ENCODE measurements at places on chromosomes 5 and 9. TPM values are rescaled to one million over a fixed set of nuclear protein-coding genes. Genes with fewer than 3 reads are reported as not detected.

DNA sequence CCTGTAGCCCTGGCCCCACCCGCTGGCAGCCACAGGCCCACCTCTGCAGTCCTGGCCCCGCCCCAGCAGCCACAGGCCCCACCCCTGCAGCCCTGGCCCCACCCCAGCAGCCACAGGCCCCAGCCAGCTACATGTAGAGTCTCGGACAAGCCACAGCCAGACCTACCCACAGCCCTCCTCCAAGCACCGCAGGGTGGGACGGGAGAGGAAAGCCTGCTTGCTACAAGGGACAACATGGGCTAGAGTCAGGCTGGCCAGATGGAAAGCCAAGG lies 49.5 kb upstream of the SARDH start:
- H3K27ac ChIP-seq: no peak overlapping the region
- H3K36me3 ChIP-seq: no peaks in the 10 kb centered on the region
- H3K4me1 ChIP-seq: peaks cover 32% of the 10 kb centered on the region
- no peak for ATAC-seq
- no peak overlapping the region for H3K4me3 ChIP-seq
- no peaks in the 10 kb centered on the region for H3K27me3 ChIP-seq

DNA sequence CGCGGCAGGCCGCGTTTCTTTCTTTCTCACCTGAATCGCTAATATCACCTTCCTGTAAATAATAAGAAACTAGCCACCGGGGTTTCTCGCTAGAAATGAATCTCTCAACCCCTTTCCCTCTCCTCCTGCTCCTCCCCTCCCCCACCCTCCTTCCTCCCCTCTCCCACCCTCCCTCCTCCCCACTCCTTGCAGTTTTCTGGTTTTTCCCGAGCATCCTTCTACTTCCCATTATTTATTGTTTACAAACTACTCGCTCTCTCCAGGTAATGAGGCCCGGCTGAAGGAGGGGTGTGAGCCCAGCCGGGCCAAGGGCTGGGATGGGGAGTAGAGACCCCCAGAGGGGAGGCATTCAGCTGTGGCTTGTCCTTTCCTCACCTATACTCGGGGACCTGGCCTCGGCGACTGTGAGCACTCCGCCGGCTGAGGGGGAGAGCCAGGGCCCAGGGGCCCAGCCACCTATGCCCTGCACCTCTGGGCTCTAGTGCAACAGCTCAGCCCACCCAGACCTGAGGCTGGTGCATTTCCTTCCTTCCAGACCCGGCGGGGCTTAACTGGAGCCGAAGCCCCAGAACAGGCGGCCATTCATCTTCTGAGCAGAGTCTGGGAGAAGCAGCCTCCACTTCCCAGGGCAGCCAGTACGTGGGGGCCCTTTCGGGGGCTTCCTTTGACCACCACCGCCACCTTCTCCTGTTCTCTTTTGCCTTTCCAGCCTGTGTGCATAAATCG lies 2.1 kb upstream of the IRX4 start:
- no peaks in the 10 kb centered on the region for H3K36me3 ChIP-seq
- peaks cover 100% of the 10 kb centered on the region for H3K27me3 ChIP-seq
- peaks cover 23% of the 10 kb centered on the region for H3K4me1 ChIP-seq
- no peak overlapping the region for H3K4me3 ChIP-seq
- ATAC-seq: no peak

DNA sequence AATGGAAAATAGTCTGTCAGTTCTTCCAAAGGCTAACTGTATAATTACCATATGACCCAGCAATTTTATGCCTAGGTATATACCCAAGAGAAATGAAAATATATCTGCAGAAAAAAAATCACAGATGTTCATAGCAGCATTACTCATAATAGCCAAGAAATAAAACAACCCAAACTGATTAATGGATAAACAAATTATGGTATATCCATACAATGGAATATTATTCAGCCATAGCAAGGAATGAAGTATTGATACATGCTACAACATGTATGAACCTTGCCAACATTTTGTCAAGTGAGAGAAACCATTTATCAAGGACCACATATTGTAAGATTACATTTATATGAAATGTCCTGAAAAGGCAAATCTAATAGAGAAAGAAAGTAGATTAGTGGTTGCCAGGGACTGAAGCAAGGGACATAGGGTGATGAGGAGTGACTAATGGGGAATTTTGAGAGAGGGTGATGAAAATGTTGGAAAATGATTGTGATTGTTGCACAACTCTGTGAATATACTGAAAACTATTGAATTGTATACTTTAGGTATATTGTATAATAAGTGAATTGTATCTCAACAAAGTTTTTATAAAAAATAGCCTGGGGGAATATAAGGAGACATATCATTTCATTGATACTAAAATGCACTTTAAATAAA lies 114.4 kb downstream of the PBX3 start:
- H3K27ac ChIP-seq: no peak overlapping the region
- no peaks in the 10 kb centered on the region for H3K4me1 ChIP-seq
- no peak overlapping the region for H3K4me3 ChIP-seq

DNA sequence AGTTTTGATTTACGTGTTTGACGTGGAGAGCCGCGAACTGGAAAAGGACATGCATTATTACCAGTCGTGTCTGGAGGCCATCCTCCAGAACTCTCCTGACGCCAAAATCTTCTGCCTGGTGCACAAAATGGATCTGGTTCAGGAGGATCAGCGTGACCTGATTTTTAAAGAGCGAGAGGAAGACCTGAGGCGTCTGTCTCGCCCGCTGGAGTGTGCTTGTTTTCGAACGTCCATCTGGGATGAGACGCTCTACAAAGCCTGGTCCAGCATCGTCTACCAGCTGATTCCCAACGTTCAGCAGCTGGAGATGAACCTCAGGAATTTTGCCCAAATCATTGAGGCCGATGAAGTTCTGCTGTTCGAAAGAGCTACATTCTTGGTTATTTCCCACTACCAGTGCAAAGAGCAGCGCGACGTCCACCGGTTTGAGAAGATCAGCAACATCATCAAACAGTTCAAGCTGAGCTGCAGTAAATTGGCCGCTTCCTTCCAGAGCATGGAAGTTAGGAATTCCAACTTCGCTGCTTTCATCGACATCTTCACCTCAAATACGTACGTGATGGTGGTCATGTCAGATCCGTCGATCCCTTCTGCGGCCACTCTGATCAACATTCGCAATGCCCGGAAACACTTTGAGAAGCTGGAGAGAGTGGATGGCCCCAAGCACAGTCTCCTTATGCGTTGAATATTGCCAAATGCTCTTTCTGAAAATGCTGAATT lies 850 bp downstream of the RRAGA start:
- H3K27me3 ChIP-seq: no peaks in the 10 kb centered on the region
- peak overlapping the region; percentile 97 for H3K27ac ChIP-seq
- H3K4me1 ChIP-seq: peaks cover 20% of the 10 kb centered on the region
- peaks cover 5% of the 10 kb centered on the region for H3K36me3 ChIP-seq
- peak overlapping the region; percentile 86 for H3K4me3 ChIP-seq

GRCh38 chr9:6896562-6896961 lies 138.8 kb downstream of the KDM4C start:
- no peak for ATAC-seq
- H3K4me3 ChIP-seq: no peak overlapping the region
- H3K27ac ChIP-seq: no peak overlapping the region
- H3K36me3 ChIP-seq: no peaks in the 10 kb centered on the region
- H3K27me3 ChIP-seq: no peaks in the 10 kb centered on the region

DNA sequence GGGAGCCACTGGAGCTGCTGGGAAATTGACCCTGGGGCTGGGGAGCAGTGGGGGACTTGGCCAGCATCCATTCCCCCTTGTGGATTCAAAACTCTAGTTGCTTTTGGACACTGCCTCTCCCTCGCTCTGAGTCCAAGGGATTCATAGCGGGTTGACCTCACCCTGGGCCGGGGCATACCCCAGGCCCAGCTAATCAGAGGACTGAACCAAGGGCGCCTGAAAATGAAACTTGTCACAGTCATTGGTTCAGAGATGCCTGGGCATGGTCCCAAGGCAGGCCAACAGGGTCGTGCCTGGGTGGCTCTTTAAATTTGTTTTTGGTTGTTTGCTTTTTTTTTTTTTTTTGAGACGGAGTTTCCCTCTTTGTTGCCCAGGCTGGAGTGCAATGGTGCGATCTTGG lies 22.6 kb downstream of the STK10 start:
- no peak overlapping the region for H3K27ac ChIP-seq
- no peaks in the 10 kb centered on the region for H3K36me3 ChIP-seq
- H3K4me1 ChIP-seq: peaks cover 32% of the 10 kb centered on the region
- no peak for ATAC-seq

GRCh38 chr5:67021962-67022361 lies 174.6 kb downstream of the CD180 start:
- no peaks in the 10 kb centered on the region for H3K36me3 ChIP-seq
- H3K4me1 ChIP-seq: no peaks in the 10 kb centered on the region
- H3K4me3 ChIP-seq: no peak overlapping the region

DNA sequence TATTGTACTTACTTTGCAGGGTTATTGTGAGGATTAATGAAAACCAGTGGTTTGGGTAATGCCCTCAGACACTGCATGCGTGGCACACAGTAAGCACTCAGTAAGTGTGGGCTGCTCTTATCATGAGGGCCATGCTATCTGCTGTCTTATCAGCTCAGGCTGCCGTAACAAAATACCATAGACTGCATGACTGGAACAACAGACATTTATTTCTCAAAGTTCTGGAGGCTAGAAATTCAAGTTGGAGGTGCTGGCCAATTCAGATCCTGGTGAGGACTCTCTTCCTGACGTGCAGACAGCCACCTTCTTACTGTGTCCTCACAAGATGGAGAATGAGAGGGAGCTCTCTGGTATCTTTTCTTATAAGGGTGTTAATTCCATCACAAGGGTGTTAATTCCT lies 23.9 kb upstream of the SH3PXD2B start:
- ATAC-seq: no peak
- H3K4me1 ChIP-seq: peaks cover 7% of the 10 kb centered on the region
- no peak overlapping the region for H3K4me3 ChIP-seq
- no peak overlapping the region for H3K27ac ChIP-seq
- H3K36me3 ChIP-seq: no peaks in the 10 kb centered on the region

DNA sequence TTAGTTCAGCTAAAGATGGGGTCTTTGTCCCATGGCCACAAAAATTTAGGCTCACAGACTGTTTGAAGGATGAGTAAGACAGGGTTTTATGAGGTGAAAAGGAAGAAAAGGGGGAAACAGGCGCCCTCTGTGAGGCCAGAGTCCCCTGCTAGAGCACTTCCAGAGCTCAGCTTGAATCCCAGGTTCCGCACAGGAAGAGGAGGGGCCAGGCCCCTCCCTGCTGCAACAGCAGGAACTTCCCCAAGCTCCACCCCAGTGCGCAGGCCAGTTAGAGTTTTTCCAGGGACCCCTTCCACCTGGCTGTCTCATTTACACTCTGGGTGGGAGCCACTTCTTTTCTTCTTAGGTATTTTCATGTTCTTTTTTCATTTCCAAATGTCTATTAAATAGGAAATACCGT lies 480.8 kb downstream of the PSAT1 start:
- no peaks in the 10 kb centered on the region for H3K36me3 ChIP-seq
- no peaks in the 10 kb centered on the region for H3K4me1 ChIP-seq
- no peak overlapping the region for H3K4me3 ChIP-seq
- H3K27ac ChIP-seq: no peak overlapping the region
- ATAC-seq: no peak

DNA sequence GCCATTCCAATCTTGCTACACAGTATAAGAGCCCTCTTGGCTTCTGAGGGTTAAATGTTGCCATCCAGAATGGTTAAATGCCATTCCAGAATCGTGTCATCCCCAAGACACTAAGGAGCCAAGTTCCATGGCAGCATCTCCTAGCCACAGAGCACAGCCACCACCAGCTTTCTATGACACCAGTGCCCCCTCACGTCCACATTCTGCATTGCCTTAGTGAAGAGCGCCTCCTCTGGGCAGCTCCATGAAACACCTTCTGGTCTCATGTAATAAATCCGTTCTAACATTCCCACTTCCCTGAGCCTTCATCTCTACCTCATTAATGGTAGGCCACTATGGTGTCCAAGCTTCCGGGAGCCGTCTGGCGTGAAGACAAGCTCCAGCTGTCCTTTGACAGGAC lies 12.4 kb downstream of the CBY3 start:
- H3K27ac ChIP-seq: no peak overlapping the region
- H3K36me3 ChIP-seq: peaks cover 31% of the 10 kb centered on the region
- H3K4me3 ChIP-seq: no peak overlapping the region
- H3K27me3 ChIP-seq: no peaks in the 10 kb centered on the region
- peak; percentile 36 for ATAC-seq
- no peaks in the 10 kb centered on the region for H3K4me1 ChIP-seq

DNA sequence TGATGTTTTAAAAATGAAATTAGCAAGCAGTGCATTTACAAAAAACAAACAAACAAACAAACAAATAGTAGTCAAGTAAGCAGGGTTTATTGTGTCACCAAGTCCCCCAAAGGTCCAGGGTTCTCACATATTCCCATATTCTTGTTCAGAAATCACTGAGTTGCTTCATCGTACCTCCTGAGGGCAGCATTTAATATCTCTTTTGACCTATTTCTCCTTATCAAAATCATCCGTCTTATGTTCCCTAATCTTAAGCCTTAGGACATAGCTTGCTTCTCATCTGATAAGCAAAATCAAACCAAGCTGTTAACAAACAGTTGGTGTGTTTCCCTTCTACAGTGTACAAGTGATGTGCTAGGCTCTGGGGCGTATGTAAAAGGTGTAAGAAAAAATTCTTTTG lies 109.5 kb upstream of the MAN2A1 start:
- H3K27ac ChIP-seq: no peak overlapping the region
- H3K36me3 ChIP-seq: no peaks in the 10 kb centered on the region
- ATAC-seq: no peak
- H3K4me3 ChIP-seq: no peak overlapping the region

- no peaks in the 10 kb centered on the region for H3K36me3 ChIP-seq
- no peak for ATAC-seq
- H3K4me3 ChIP-seq: no peak overlapping the region
- H3K4me1 ChIP-seq: no peaks in the 10 kb centered on the region
- no peak overlapping the region for H3K27ac ChIP-seq
Observed at GRCh38 chr5:2801577-2802525, 50.4 kb upstream of the IRX2 start.

The PSD2 gene
- 0.13 TPM for total RNA-seq

The ADGRD2 gene
- not detected for total RNA-seq

The FCHO2 gene
- 36.3 TPM for total RNA-seq

The QRFP gene
- total RNA-seq: not detected

The FBXL7 gene
- total RNA-seq: 32.1 TPM

Measured in gastroesophageal sphincter (tissue), 4 donors.